ENCODE measurements at places on chromosomes 7 and 10.

- no peak for DNase-seq
Measured at GRCh38 chr7:33649476-33650441, 255.6 kb upstream of the BMPER start.

DNA sequence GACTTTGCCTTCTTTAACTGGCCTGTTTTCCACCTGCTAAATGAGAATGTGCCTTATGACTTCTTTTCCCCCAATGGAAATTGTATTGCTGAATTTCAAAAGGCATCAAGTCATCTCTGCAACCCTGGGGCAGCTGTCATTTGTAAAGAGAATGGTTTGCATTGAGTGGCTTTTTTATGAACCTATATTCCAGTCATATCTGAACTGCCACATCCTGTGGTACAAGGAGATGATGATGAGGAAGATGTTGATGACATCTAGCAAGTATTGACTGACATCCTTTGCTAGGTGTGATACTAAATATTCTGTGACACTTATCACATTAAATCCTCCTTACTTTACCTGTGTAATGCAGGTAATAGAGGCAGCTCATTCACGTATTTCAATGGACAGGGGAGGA lies 88.3 kb upstream of the KIAA1217 start:
- no peak for DNase-seq

- DNase-seq, result no peak
Measured at GRCh38 chr7:104627516-104627915, 299.1 kb downstream of the LHFPL3 start.

- DNase-seq, result no peak
Measured at GRCh38 chr10:102465466-102465865, 14.1 kb upstream of the C10orf95 start.

- DNase-seq, result no peak
Measured at GRCh38 chr10:13560597-13560996, 26.2 kb upstream of the PRPF18 start.

GRCh38 chr7:22610951-22611757 lies 111.2 kb upstream of the STEAP1B start:
- DNase-seq, result no peak

DNA sequence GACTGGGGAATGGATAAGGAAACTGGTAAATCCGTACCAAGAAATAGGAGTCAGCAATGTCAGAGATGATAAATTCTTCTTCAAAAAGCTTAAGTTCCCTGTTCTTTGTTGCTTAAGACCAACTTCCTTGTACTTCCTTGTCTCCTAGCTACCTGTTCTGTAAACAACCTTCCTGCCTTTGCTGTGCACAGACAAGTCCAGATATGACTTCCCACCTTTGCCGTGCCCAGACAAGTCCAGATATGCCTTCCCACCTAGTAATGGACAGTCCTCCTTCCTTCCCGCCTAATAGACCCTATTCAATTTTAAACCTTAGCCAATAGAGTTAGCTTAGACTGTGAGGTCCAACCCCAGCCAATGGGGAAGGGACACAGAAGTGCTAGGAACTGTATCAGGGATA lies 2.5 kb upstream of the ZNF33A start:
- no peak for DNase-seq

DNA sequence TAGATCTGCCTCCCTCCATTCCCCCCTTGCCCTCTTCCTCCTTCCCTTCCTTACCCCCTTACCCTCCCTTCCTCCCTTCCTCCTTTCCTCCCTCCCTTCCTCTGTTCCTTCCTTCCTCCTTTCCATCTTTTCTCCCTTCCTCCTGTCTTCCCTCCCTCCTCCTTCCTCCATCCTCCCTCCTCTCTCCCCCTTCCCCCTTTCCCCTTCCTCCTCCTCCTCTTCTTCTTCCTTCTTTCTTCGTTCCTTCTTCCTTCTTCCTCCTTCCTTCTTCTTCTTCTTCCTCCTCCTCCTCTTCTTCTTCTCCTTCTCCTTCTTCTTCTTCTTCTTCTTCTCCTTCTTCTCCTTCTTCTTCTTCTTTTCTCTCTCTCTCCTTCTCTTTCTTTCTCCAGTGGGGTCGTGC lies 57.9 kb downstream of the MRC1 start:
- no peak for DNase-seq

DNA sequence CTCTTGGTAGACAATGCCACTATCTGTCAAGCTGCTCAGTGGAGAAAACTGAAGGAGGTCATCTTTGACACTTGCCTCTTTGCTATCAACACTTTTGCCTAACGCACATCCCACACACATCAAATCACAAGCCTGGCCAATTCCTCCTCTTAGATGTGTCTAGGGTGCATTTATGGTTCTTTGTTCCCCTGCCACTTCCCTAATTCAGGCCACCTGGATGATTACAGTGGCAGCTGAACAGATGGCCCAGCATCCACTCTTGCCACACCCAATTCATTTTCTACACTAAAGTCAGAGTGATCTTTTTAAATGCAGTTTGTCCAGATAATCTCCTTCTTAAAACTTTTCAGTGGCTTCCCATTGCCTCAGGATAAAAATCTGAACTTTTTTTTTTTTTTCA lies 58.6 kb downstream of the LAMB4 start:
- DNase-seq, result no peak

DNA sequence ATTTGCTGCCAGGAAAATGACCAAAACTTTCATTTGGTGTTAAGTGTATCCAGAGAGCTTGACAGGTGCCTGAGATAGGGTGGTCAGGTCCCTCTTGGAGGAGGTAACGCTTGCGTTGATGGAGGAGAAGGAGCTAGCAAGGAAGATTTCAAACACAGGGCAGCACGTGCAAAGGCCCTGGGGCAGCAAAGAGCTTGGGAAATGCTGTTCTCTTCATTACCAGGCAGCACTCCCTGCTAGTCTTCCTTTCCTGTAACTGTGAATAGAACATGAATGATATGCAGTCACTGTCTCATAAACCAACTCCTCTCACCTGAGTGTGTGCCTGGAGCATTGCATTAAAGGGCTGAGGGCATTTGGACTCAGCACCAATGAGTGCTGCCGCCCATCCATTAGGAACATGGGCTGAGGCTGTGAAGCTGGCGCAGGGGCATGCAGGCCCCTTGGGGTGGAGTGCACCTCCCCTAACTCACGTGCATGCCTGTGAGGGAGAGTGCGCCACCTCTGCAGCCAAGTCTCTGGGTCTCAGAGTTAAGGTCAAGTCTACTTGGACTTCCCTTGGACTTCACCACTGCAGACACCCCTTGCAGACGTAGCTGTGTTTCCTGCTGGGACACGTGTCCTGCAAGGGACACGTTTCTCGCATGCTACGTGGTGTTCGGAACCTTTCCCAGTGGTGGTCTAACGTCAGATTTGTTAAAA lies 136.8 kb downstream of the PAXIP1 start:
- DNase-seq, result no peak

GRCh38 chr10:106761906-106762305 lies 402.6 kb downstream of the SORCS1 start:
- DNase-seq, result no peak

- no peak for DNase-seq
Measured at GRCh38 chr10:79084012-79084971, 15.5 kb downstream of the ZMIZ1 start.

DNA sequence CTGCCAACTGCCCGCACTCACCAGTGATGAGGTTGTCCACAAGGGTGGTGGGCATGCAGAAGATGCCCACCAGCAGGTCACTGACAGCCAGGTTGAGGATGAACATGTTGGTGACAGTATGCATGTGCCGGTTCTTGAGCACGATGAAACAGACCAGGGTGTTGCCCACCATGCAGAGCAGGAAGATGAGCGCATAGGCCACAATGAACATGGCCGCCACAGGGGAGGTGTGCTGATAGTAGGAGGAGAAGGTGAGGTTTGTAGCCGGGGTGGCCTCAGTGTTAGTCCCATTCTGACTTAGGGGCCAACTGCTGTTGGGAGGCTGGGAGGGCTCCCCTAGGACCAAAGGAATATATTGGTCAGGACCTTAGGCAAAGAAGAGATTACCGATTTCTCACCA lies 17.7 kb downstream of the NPFFR1 start:
- DNase-seq, result peak; percentile 47

GRCh38 chr7:32393861-32394260 lies 96.3 kb downstream of the LSM5 start:
- no peak for DNase-seq

- DNase-seq, result no peak
Measured at GRCh38 chr7:1713502-1714484, 43.7 kb downstream of the ELFN1 start.

- no peak for DNase-seq
Measured at GRCh38 chr10:96491303-96491702, 22.4 kb downstream of the TLL2 start.

GRCh38 chr10:61197057-61197456 lies 253.1 kb upstream of the RHOBTB1 start:
- no peak for DNase-seq

DNA sequence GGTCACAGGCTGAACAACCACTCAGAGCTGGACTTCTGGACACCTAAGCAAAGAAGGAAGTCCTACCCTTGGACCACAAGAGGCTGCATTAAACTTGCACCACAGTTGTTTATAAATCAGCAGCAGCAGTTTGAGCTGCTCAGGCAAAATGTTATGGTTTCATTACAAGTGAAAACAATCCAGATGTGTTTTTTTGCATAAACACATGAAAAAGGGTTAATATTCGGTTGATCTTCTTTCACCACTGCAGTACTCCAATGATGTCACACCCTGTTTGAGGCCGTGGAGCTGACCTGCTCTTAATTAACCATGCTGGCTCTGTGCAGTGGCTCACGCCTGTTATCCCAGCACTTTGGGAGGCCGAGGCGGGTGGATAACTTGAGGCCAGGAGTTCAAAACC lies 490.8 kb upstream of the CELF2 start:
- no peak for DNase-seq

DNA sequence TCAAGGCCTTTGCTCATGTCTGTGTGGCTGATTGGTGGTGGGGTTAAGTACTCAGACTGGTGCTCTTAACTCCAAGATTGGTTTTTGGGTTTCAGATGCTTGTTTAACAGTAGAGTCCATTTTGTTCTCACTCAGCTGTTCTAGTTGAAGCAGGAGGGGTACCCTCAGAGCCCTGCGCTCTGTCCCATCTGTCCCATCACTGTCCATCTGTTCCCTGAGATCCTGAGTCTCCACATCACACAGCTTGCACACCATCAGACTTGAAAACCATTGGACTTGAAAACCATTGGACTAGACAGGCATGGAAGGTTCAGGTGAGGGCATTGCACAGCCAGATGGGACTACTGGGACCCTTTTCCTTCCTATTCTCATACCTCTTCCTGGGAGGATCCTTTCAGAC lies 39.3 kb downstream of the TMEM178B start:
- no peak for DNase-seq

- no peak for DNase-seq
Measured at GRCh38 chr10:70621503-70622078, 19.1 kb upstream of the PRF1 start.

DNA sequence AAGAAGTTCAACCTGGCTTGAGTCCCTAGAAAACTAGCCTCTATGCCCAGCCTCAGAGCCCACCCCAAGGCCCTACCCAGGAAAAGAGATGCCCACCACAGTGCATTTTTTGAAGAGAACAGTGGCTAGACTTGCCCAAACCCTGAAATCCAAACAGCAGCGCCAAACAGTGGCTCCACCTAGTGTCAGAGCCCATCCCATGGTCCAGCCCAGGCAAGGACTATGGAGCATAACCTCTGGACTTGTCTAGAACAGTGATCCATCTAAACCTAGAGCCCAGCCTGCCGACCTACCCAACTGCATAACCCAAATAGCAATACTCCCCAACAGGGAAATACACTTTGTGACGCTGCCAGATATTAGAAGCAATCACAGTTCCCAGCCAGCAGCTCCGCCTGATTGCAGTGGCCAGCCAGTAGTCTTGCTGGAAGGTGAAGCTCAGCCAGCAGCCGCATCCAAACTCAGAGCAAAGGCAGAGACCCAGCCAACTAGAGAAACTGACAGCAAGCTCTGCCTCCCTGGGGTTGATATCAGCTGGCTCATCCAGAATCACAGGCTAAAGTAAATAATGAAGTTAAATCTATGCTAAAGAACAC lies 44.5 kb downstream of the HBP1 start:
- no peak for DNase-seq

- DNase-seq, result no peak
Measured at GRCh38 chr7:6556196-6556595, 4.9 kb upstream of the GRID2IP start.

DNA sequence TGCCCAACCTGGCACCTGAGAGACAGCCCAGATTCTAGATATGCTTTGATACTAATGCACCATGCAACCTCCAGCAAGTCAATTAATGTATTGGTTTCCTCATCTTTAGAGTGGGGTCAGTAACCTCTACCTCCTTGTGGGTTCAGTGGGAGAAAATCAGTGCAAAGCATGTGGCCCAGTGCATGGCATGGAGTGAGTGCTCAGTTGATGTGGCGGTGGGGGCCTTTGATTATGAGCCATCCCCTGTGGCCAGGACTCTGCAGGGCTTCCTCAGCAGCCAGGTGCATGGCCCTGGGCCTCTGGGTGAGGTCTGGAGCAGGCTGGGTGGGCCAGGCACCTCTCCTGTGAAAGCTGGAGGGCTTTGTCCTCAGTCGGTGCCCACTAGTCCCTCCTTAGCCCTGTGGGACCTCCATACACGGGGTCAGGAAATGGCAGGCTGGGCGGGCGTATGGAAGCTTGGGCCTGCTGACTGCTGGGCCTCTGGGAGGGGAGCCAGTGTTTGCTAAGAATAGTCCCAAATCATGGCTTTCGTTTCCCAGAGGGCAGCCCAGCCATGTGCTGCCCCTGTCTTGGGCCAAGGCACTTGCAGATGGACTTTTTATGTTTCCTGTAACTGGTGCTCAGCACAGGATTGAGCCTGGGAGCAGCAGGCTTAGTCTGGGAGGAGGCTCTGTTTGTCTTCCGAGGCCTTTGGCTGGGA lies 3.4 kb downstream of the PALD1 start:
- no peak for DNase-seq

DNA sequence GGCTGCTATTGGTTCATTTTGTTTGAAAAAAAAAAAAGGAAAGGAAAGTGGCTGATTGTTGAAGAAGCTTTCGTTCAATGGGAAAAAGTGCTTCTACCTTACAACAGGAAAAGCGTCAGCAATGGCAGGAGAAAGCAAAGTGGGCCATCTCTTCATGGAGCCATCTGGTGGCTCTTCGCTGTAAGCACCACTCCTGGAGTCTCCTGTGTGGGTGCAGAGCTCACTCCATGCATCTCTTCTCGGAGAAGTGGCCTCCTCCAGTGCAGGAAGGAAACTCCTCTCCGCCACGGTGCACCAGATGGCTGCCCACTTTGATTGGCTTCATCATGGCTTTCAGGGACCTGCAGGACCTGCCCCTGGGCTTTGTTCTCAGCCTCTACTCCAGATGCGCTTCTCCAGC lies 250.9 kb downstream of the PTEN start:
- DNase-seq, result no peak

DNA sequence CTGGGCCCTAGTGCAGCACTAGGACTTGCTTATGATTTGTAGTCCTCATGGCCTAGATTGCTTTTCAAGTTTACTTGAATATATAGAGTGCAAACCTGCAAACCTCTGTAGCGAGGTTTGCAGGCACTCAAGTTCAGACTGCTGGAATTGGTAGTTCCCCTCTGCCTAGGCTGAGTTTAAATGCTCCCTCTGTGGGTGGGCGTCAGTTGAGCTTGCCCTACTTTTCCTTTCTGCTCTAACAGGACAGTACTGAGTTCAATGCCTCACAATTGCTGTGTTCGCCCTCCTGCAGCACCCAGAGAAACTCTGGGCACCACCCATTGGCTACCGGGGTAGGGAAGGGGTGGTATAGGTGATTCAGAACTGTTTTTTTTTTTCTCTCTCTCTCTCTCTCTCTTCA lies 31.6 kb downstream of the MYO3A start:
- no peak for DNase-seq
